ENCODE measurements at places on chromosomes 3 and 15. TPM values are rescaled to one million over a fixed set of nuclear protein-coding genes. Genes with fewer than 3 reads are reported as not detected.

- H3K36me3 ChIP-seq, result peaks cover 6% of the 10 kb centered on the region
- H3K4me3 ChIP-seq, result no peak overlapping the region
- no peak overlapping the region for H3K27ac ChIP-seq
- H3K27me3 ChIP-seq, result no peaks in the 10 kb centered on the region
Measured at GRCh38 chr15:80188251-80188650, 35.5 kb downstream of the FAH start.

- no peaks in the 10 kb centered on the region for H3K36me3 ChIP-seq
- no peak overlapping the region for H3K27ac ChIP-seq
- H3K4me1 ChIP-seq, result no peaks in the 10 kb centered on the region
- no peak overlapping the region for H3K4me3 ChIP-seq
- no peaks in the 10 kb centered on the region for H3K27me3 ChIP-seq
- DNase-seq, result no peak
Measured at GRCh38 chr3:181298421-181298820, 308.9 kb upstream of the DNAJC19 start.

GRCh38 chr3:127011270-127011992 lies 28.5 kb downstream of the PLXNA1 start:
- H3K36me3 ChIP-seq, result peaks cover 3% of the 10 kb centered on the region
- no peaks in the 10 kb centered on the region for H3K27me3 ChIP-seq
- no peak for DNase-seq
- H3K4me1 ChIP-seq, result no peaks in the 10 kb centered on the region
- no peak overlapping the region for H3K27ac ChIP-seq
- H3K4me3 ChIP-seq, result no peak overlapping the region

DNA sequence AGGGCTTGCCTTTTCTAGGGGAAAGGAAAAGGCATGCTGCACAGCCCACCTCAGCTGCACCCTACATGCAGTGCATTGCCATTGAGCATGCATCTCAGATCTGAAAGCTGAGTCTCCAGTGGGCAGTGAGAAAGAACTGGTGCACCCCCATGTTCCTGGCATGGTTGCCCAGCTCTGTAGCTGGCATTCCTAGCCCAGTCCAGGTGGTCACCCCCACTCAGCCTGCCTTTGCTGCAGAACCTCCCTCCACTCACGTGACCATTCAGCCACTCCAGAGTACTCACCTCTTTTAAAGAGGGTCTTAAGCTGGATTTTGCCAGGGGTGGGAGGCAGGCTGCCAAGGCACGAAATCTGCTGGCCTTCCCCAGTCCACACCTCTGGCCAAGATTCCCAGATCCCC lies 208.6 kb upstream of the TOPAZ1 start:
- H3K4me3 ChIP-seq, result no peak overlapping the region
- H3K36me3 ChIP-seq, result no peaks in the 10 kb centered on the region
- H3K27ac ChIP-seq, result no peak overlapping the region
- no peaks in the 10 kb centered on the region for H3K4me1 ChIP-seq
- no peak for DNase-seq
- H3K27me3 ChIP-seq, result no peaks in the 10 kb centered on the region

- peaks cover 11% of the 10 kb centered on the region for H3K27me3 ChIP-seq
- no peak within 1 kb of the TSS for H3K27ac ChIP-seq
- DNase-seq, result peak; percentile 30
- H3K4me3 ChIP-seq, result peak within 1 kb of the TSS; percentile 12
Measured at GRCh38 chr3:38649500-38650247, at the start of gene SCN5A. SCN5A (minus strand) TSS chr3:38649687; CDS start chr3:38633307, 16,380 bp downstream.

DNA sequence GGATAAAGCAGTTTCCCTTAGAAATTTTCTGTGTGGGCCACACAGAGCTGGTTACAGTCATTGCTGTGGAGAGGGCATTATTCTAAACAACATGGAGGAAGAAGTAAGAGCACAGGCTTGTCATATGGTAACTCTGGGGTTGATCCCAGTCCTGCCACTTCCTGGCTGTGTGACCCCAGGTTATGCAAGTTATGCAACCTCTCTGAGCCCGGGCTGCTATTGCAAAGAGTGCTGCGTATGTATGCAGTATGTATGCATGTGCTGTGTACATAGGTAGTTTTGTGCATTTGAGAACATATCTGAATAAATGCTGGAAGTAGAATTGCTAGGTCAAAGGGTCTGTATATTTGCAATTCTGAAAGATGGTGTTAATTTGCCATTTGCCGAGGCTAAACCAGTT lies 9.2 kb downstream of the SPSB4 start:
- H3K36me3 ChIP-seq, result no peaks in the 10 kb centered on the region
- H3K27me3 ChIP-seq, result no peaks in the 10 kb centered on the region
- no peak overlapping the region for H3K27ac ChIP-seq
- no peaks in the 10 kb centered on the region for H3K4me1 ChIP-seq
- H3K4me3 ChIP-seq, result no peak overlapping the region

GRCh38 chr3:53202331-53203015 lies 41.5 kb downstream of the PRKCD start:
- no peak for DNase-seq
- no peaks in the 10 kb centered on the region for H3K27me3 ChIP-seq
- H3K4me3 ChIP-seq, result no peak overlapping the region
- no peaks in the 10 kb centered on the region for H3K4me1 ChIP-seq
- no peaks in the 10 kb centered on the region for H3K36me3 ChIP-seq
- no peak overlapping the region for H3K27ac ChIP-seq

DNA sequence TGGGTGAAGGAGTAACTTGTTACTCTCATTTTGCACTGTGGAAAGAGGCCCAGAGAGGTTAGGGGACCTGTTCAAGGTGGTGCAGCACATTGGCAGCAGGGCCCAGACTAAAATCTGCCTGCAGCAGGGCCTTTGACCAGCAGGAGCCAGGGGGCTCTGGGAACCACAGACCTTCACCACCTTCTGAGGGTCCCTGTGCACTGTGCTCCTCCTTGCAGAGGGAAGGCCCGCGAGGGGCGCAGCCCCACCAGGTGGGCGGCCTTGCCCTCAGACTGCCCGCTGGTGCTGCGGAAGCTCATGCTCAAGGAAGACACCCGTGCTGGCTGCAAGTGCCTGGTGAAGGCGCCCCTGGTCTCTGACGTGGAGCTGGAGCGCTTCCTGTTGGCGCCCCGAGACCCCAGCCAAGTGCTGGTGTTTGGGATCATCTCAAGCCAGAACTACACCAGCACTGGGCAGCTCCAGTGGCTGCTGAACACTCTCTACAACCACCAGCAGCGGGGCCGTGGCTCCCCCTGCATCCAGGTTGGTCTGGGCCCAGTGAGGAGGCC lies 61.5 kb upstream of the FGD5 start:
- no peak for DNase-seq
- no peak overlapping the region for H3K27ac ChIP-seq
- no peaks in the 10 kb centered on the region for H3K27me3 ChIP-seq
- no peaks in the 10 kb centered on the region for H3K36me3 ChIP-seq
- H3K4me3 ChIP-seq, result no peak overlapping the region

DNA sequence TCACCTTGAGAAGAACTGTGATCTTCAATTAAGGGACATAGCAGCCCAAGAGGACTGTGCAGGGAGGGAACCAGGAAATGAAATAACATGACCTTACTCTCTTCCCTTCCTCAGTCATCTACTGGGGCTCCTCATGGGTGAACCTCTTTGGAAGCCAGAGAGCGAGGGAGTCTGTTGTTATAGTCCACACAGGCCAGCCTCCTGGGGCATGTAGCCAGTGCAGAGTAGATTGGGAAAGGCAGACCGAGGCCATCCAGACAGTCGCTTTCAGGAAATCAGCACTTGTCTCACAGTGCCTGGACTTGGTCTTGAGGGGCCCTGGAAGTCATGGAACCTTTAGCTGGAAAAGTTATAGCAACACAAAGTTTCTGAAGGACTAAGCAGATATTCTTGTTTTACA lies 6.1 kb downstream of the CRTAP start:
- no peak overlapping the region for H3K4me3 ChIP-seq
- peaks cover 3% of the 10 kb centered on the region for H3K36me3 ChIP-seq
- H3K27ac ChIP-seq, result no peak overlapping the region
- H3K27me3 ChIP-seq, result no peaks in the 10 kb centered on the region
- peaks cover 4% of the 10 kb centered on the region for H3K4me1 ChIP-seq
- DNase-seq, result no peak

GRCh38 chr15:64044300-64045100 lies 1.8 kb downstream of the DAPK2 start:
- H3K27me3 ChIP-seq, result peaks cover 4% of the 10 kb centered on the region
- H3K4me3 ChIP-seq, result no peak overlapping the region
- no peak overlapping the region for H3K27ac ChIP-seq
- H3K36me3 ChIP-seq, result peaks cover 5% of the 10 kb centered on the region
- H3K4me1 ChIP-seq, result peaks cover 23% of the 10 kb centered on the region

GRCh38 chr15:91824256-91824655 lies 29.3 kb upstream of the SLCO3A1 start:
- no peak overlapping the region for H3K27ac ChIP-seq
- DNase-seq, result no peak
- no peaks in the 10 kb centered on the region for H3K27me3 ChIP-seq

DNA sequence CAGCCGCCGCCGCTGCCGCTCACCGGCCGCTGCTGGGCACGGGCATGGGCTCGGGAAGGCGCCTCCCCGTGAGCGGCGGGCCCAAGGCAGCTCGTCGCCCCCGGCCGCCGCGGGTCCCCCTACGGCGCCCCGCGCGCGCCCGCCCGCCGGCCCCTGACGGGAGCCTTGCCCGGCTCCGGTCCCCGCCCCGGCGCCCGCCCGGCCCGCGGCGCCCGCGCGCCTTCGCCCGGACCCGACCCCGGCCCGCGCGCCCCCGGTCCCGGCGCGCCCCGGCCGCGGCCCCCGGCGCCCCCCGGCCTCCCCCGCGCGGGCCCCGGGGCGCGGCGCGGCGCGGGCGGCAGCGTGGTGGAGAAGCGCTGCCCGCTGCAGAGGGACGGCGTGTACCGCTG lies 177.7 kb downstream of the OR4M2 start:
- H3K27me3 ChIP-seq, result no peaks in the 10 kb centered on the region
- H3K4me3 ChIP-seq, result no peak overlapping the region
- peaks cover 5% of the 10 kb centered on the region for H3K4me1 ChIP-seq
- no peak overlapping the region for H3K27ac ChIP-seq
- DNase-seq, result no peak
- no peaks in the 10 kb centered on the region for H3K36me3 ChIP-seq

GRCh38 chr3:155859859-155860258 lies 5.6 kb upstream of the SLC33A1 start:
- no peaks in the 10 kb centered on the region for H3K27me3 ChIP-seq
- no peak overlapping the region for H3K27ac ChIP-seq
- no peaks in the 10 kb centered on the region for H3K36me3 ChIP-seq
- H3K4me3 ChIP-seq, result no peak overlapping the region

DNA sequence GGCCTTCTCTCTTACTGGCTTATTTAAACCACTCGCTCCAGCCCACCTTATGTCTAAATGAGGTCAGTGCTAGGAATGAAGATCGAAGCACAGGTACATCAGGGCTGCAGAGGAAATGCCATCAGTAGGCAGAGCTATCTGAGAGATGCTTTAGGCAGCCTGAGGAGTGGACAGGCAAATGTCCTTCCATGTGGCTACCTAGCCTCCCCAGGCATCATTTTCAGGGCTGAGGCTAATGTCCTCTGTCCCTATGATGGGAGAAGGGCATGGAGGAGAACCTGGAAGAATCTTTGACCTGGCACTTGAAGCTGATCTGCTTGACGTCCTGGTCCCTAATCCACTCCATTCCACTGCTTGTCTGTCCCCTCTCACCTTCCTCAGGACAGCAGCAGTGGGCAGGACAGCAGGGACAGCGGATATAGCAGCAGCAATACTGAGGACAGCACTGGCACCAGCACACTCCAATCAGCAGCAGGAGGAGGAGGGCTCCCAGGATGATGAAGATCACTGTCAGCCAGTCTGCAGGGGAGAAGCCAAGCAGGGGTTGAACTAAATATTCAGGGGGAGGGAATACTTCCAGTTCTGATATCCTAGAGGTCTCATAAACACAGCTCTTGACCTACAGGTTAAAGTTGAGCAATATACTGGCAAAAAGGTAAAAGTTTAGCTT lies 21.0 kb downstream of the ILDR1 start:
- H3K27ac ChIP-seq, result no peak overlapping the region
- H3K4me3 ChIP-seq, result no peak overlapping the region
- H3K36me3 ChIP-seq, result no peaks in the 10 kb centered on the region
- no peaks in the 10 kb centered on the region for H3K4me1 ChIP-seq
- DNase-seq, result no peak

DNA sequence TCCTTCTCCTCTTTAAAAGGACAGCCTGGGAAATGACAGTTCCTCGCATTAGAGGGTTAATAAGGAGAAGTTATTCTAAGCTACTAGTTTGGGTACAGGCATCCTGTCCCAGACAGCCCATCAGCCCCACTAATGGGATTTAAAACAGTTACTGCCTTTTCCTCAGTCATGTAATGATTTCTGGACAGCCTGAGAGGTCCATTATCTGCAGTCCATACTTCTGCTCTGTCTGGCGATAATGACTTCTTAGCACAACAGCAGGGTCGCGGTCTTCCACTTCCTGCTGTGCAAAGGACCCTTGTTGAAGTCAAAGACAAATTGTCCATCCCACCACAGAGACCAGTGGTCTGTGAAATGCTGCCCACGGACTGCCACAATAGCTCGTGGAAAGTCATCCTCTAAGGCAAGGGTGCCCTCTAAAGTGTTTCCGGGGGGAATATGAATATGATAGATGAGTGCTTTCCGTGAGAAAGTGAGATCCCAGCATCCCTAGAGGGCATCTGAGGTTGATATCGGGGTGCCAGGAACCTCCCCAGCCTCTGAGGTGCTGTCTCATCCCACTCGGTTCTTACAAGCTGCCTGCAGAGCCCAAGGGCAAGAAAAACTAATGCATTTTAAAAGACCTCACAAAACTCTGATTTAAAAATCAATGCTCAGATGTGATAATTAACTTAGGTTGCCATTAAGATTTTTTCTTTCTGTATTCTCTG lies 100.7 kb downstream of the SHOX2 start:
- no peaks in the 10 kb centered on the region for H3K4me1 ChIP-seq
- H3K36me3 ChIP-seq, result no peaks in the 10 kb centered on the region
- DNase-seq, result no peak
- no peak overlapping the region for H3K27ac ChIP-seq

GRCh38 chr15:63446255-63446654 lies 58.1 kb upstream of the USP3 start:
- H3K4me1 ChIP-seq, result peaks cover 26% of the 10 kb centered on the region
- no peaks in the 10 kb centered on the region for H3K36me3 ChIP-seq
- H3K4me3 ChIP-seq, result no peak overlapping the region
- no peak for DNase-seq
- no peaks in the 10 kb centered on the region for H3K27me3 ChIP-seq
- no peak overlapping the region for H3K27ac ChIP-seq

SCN11A gene
- 0.32 TPM for polyA plus RNA-seq

GOLGA6L9 gene
- polyA plus RNA-seq, result 2.2 TPM

TTC21A gene
- polyA plus RNA-seq, result 3.6 TPM

ISLR gene
- 10.5 TPM for polyA plus RNA-seq

NUP210 gene
- polyA plus RNA-seq, result 36.4 TPM

RAB6B gene
- polyA plus RNA-seq, result 7.5 TPM

LRRC15 gene
- not detected for polyA plus RNA-seq

CSTA gene
- polyA plus RNA-seq, result 10.8 TPM

UROC1 gene
- polyA plus RNA-seq, result 0.07 TPM

BLOC1S6 gene
- 14.3 TPM for polyA plus RNA-seq

PCLAF gene
- polyA plus RNA-seq, result 3.5 TPM

PIGZ gene
- 2.3 TPM for polyA plus RNA-seq

SLC25A36 gene
- polyA plus RNA-seq, result 21.3 TPM

DAPK2 gene
- 91.6 TPM for polyA plus RNA-seq

C2CD4B gene
- 3.2 TPM for polyA plus RNA-seq

GHSR gene
- not detected for polyA plus RNA-seq

TGM4 gene
- not detected for polyA plus RNA-seq
